ENCODE measurements at places on chromosomes 2 and 18. TPM values are rescaled to one million over a fixed set of nuclear protein-coding genes. Genes with fewer than 3 reads are reported as not detected.

- DNase-seq = no peak
These were observed 2.7 kb upstream of the SGPP2 start for GRCh38 chr2:222421626-222422025.

- no peak for DNase-seq
These were observed 26.2 kb downstream of the EPC2 start for GRCh38 chr2:148670773-148671172.

ZSWIM2 gene
- 0.10 TPM for polyA plus RNA-seq

HSBP1L1 gene
- polyA plus RNA-seq = 15.8 TPM

POTEC gene
- not detected for polyA plus RNA-seq

HOXD8 gene
- polyA plus RNA-seq = not detected

EPB41L3 gene
- 45.0 TPM for polyA plus RNA-seq

Measured in AG04450 (cell line).